ENCODE measurements at places on chromosomes 2 and 18.

- DNase-seq: no peak
Measured at GRCh38 chr2:85717308-85718008, 23.3 kb downstream of the GNLY start.

- DNase-seq: no peak
Measured at GRCh38 chr2:178827739-178828485, 20.7 kb upstream of the TTN start.

- DNase-seq: no peak
Measured at GRCh38 chr2:206231669-206232286, 42.7 kb upstream of the ZDBF2 start.

- no peak for DNase-seq
Measured at GRCh38 chr2:219636144-219636915, 8.9 kb downstream of the SLC4A3 start.

DNA sequence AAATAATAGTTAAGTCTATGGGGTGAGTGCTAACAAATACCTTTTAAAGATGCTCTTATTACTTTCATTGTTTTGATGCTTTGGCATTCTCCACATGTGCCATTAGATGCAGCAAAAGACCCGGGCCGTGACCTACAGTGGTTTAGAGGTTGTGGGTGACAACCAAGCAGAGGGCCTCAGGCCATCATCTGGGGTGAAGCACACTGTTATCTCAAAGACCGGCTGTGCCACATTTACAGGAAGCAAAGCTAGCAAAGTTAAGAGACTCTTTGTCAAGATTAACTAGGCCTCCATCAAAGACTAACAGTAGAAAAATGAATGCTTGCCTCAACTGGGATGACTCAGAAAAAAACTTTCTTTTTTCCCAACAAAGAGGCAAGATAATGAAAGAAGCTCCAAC, 695.3 kb downstream of the SATB2 start:
- no peak for DNase-seq

DNA sequence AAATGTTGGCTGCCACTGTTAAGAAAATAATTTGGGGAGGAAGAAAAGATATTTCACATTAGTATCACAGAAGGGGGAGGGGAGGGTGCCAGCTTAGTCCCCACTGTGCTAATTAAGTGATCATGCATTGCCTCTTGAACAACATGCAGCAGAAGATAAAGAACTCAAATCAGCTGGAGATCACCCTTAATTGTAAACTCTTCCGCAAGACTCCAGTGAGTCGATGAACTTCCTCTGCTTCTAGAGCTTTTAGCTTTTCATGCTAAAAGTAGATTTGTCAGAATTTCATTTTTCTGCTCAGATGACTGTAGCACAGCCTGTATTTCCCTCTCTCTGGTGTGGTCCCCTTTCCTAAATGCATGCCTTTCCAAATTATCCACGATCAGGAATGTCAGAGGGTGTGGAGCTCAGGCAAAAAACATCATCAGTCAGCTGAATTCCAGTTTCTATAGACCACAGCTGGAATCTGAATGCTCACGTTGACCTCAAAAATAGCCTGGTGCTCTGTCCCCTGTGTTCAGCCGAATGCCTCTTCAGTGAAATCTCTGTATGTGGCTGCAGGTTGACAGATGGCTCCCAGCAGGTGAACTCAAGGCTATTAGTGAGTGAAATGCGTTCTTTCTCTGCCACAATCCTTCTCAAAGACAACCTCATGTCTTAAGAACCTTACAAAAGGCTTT, 156.8 kb upstream of the UNC80 start:
- DNase-seq: no peak

- DNase-seq: no peak
Measured at GRCh38 chr18:44067186-44067585, 613.5 kb upstream of the SETBP1 start.

GRCh38 chr2:11680901-11681721, 11.1 kb upstream of the NTSR2 start:
- DNase-seq: no peak

DNA sequence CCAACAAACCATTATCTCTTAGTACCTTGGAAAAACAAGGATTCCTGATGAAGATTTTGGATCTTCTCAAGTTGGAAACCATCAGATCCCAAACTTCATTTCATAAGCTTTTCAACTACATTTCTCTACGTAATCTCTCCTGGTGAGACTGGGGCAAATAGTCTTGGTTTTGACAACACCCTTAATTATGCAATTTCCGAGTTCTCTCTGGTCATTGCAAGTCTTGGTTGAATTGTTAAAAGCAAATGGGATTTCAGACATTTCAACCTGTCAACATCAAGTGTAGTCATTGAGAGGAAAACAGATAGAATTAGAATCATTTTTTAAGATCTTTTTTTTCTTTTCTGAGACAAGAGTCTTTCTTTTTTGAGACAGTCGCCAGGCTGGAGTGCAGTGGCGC, 26.2 kb downstream of the KLF7 start:
- DNase-seq: no peak

DNA sequence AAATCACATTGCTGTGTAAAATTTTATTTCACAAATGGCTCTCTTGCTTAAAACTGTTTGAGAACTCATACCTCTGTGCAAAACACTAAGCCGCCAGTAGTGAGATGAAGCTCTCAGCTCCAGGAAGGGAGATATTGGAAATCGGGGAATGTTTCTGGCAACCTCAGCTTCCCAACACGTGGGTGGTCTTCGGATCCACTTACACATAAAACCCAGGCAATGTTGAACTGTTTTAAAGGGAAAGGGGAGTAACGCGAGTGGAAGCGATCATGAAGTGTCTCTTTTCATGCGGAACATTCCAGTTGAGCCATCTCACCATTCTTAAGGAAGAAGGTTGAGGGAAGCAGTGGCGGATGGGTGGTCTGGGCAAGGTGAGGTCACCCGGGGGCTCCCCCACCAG, 136.8 kb downstream of the ASB1 start:
- no peak for DNase-seq

DNA sequence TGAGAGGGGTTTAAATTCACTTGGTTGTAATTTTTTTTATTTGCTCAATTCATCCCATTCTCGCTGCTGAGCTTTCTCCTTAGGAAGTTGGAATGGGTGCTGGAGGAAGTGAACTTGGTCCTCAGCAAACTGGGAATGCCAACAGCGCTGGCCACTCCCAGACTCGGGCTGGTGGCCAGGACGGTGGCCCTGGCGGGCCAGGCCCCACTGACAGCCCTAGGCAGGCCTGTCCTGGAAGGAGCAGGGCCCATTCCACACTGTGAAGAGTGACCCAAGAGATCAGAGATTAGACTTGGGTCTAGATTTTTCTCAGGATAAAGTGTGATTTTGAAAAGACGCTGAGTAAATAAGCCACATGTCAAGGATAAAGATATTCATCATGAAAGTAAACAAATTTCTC, 132.7 kb downstream of the HDAC4 start:
- no peak for DNase-seq

DNA sequence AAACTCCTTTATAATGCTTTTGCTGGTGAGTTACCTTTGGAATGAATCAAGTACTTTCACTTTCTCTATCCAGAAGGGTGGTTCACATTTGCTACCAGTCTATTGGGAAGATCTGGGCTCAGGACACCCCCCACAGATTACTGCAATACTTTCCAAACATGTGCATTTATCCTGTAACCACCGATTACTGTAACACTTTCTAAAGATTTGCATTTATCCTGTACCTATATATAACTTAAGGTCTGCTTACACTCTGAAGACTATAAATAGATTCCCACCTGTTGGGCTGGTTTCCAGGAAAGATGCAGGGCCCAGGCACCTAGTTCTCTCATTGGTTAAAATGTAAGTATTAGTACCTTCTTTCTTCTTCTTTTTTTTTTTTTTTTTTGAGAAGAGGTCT, 113.0 kb upstream of the NEDD4L start:
- no peak for DNase-seq

DNA sequence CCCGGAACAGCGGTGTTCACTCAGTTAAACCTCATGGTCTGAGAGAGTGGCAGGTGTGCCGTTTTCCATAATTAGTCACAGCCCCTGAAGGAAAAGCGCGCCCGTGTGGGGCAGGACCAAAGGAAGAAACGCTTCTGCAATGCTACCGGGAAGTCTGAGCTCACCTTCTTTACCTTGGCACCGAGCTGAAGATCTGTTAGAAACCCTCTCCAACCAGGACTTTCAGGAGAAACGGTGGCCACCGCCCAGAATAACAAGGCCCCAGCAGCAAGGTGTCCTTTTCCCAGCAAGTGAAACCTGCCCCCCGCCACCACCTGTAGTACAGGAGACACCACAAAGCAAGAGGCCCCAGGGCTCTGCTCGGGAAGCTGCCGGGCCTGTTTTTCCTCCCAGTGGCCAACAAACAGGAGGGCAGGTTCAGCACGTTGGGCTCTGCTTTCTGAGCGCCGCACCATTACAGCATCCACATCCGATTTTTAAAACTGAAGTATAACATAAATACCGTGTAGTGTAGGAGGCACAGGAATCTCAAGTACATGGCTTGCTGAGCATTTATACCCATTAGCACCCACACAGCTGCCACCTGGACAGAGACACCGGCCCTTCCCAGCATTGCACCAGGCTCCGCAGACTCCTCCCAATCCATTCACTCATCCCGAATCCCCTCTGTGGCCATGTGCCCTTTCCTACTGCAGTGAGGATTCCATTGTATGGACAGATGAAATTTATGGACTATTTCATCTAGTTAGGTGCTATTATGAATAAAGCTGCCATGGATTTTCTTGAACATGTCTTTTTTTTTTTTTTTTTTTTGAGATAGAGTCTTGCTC, 121.8 kb upstream of the RIOK3 start:
- no peak for DNase-seq

DNA sequence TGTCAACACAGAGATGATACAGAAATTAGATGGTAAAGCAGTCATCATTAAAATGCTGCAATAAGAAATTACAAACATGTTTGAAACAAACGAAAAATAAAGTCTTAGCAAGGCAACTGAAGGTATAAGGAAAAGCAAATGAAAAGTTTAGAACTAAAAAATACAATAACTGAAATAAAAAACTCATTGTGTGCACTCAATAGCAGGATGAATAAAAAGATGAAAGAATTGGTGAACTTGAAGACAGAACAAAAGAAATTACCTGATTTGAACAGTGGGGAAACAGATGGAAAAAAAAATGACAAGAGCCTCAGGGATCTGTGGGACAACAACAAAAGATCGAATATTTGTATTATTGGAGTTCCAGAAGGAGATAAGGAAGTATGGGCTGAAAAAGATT, 46.5 kb downstream of the TSN start:
- no peak for DNase-seq

- peak; percentile 58 for DNase-seq
Measured at GRCh38 chr2:106104332-106105062, 89.6 kb downstream of the UXS1 start.

DNA sequence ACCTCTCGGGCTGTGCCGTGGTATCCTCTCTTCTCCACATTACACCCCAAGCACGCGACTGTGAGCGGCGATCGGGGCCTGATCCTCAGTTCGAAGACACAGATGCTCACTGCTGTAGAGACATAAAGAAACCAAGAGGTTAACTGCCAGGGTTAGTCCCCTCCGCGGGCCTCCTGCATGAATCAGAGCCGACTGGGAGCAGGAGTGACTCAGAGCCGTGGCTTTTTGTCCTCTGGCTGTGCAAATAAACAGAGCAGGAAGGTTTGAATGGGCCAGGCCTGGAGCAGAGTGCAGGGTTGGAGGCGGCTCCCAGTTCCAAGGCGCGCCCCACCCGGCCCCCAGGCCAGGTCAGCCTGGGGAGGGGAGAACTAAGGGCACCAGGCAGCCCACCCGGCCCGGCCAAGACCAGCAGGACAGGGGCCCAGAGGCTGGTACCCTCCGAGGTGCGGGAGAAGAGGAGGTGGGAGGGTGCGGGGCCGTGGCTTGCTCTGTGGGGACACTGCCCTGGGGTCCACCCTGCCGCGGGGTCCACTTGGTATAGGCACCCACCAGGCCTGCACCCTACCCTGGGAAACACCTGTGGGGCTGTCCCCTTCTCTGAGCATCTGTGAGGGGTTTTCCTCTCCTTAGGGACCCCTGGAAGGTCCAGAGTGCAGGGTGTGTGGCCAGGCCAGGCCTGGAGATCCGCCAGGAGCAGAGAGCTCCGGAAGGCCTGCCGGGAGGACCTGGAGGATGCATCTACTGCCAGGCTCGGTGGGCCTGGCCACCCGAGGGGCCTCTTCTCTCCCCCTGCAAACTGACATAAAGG, 16.5 kb downstream of the TWIST2 start:
- DNase-seq: peak; percentile 43

GRCh38 chr2:3413697-3414096, 34.2 kb downstream of the TRAPPC12 start:
- DNase-seq: peak; percentile 51

DNA sequence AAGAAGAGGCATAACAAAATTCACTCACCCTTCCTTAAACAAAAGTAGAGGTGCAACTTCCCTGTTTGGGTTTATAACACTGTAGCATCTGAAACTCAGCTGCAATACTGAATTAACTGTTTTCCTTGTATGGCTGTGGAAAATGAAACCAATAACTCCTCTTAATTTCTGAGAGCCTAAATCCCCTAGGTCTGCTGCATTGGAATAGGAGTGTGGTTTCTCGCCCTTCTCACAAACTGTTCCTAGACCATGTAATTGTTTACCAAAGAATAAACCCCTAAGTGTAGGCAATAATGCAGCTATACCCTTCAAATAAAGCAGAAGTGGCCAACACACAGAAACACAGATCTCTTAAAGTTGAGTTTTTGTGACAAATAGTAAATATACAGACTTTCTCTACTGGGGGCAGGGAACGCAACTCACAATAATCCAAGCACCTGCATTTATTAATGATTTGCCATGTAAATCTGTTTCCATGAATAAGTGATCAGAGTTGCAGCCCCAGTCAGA, 52.0 kb downstream of the RASGRP3 start:
- DNase-seq: no peak

DNA sequence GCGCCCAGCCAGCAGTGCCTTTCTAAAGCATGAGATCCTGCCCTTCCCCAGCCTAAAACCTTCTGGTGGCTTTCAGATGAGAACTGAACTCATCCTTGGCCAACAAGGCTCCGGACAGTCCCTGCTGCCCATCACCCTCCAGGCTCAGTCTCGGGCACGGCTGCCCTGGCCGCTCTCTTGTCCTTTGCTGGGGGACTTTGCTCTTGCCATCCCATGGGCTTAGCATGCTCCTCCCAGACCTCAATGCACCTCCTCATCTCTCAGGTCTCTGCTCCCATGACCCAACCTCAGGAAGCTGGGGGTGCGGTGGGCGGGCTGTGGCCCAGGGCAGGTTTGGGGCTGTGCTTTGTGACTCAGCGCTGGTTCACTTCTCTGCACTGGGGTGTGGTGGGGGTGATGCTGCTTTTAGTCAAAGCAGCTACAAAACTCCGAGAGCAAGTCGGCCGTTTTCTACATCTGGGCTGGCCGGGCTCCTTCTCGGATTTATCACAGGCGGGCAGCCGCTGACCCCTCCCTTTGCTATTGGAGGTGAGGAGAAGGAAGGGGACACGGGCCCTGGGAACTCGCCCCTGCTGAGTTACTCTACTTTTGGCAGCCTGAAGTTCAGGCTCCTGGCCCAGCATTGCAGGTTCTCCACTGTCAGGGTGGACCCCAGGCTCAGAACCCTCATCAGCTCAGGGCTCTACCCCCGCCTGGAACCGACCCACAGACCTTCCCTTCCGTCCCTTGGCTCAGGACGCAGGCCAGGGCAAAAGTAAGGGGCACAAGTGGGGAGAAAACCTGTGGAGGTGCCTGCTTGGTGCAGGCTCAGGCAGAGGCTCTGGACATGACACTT, 90.6 kb upstream of the TAF1B start:
- DNase-seq: no peak

- no peak for DNase-seq
Measured at GRCh38 chr2:18209934-18210639, 331.6 kb downstream of the KCNS3 start.

GRCh38 chr2:96164459-96165184, 19.4 kb upstream of the DUSP2 start:
- DNase-seq: peak; percentile 69

- DNase-seq: no peak
Measured at GRCh38 chr18:42429196-42429595, 474.2 kb downstream of the PIK3C3 start.

GRCh38 chr2:231228223-231228622, 29.8 kb downstream of the ARMC9 start:
- DNase-seq: no peak

Data from head of caudate nucleus (tissue), 42 donors.